M059J (cell line): ENCODE measurements at places on chromosomes 16 and 17. TPM values are rescaled to one million over a fixed set of nuclear protein-coding genes. Genes with fewer than 3 reads are reported as not detected.

- no peak for DNase-seq
These were observed 11.6 kb upstream of the CMIP start for GRCh38 chr16:81432937-81433557.

SDR42E1 gene
- 0.64 and 1.3 TPM in 2 replicates for total RNA-seq

PRSS21 gene
- not detected in 2 replicates for total RNA-seq

DNA sequence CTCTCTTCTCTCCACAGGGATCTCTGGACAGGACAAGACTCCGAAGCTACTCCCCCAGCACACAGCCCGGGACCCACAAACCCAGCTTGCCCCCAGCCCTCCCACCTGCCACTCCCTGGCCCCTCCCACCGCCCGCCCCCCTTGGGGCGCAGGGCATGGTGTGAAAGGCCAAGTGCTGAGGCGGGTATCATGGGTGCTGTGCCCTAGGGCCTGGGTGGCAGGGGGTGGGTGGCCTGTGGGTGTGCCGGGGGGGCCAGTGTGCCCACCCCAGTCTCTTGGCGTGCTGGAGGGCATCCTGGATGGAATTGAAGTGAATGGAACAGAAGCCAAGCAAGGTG, 11.4 kb downstream of the THRA start:
- DNase-seq: no peak

- no peak for DNase-seq
These were observed 8.6 kb upstream of the LASP1NB start for GRCh38 chr17:38916771-38917170.

KRT31 gene
- total RNA-seq: not detected in 2 replicates

DNA sequence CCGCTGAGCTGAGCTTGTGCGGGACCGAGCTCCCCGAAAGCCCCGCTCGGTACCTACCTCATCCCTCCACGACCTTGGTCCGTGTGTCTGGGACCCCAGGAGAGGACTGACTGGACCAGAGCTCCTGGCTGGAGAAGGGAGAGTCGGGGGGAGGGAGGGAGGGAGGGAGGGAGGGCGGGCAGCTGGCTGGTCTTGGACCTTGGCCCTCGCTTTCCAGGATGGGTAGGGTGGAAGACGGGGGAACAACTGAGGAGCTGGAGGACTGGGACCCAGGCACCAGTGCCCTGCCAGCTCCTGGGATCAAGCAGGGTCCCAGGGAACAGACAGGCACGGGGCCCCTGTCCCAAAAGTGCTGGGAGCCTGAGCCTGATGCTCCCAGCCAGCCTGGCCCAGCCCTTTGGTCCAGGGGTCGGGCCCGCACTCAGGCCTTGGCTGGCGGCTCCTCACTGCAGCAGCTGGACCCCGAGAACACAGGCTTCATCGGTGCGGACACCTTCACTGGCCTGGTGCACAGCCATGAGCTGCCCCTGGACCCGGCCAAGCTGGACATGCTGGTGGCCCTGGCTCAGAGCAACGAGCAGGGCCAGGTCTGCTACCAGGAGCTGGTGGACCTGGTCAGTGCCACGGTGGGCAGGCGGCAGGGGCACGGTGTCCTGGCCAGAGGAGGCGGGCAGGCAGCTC, 553 bp downstream of the RHBDL1 start:
- DNase-seq: no peak

DNA sequence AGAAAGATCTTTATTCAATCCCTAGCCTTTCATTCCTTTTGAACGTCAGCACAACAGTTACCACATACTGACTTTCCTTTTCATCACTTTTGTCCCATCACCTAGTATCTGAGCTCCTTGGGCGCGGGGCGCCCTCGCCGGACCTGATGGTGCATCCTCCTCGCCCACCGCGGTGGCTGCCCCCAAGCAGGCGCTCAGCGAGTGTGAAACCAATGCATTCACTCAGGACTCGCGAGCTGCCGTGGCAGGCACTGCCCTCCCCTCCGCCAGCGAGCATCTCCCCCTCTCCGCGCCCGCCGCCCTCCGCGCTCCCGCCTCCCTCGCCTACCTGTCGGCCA, 756 bp downstream of the KLHL11 start:
- no peak for DNase-seq

- peak; percentile 66 for DNase-seq
These were observed 8.9 kb upstream of the ZNF200 start for GRCh38 chr16:3243882-3244281.

DNA sequence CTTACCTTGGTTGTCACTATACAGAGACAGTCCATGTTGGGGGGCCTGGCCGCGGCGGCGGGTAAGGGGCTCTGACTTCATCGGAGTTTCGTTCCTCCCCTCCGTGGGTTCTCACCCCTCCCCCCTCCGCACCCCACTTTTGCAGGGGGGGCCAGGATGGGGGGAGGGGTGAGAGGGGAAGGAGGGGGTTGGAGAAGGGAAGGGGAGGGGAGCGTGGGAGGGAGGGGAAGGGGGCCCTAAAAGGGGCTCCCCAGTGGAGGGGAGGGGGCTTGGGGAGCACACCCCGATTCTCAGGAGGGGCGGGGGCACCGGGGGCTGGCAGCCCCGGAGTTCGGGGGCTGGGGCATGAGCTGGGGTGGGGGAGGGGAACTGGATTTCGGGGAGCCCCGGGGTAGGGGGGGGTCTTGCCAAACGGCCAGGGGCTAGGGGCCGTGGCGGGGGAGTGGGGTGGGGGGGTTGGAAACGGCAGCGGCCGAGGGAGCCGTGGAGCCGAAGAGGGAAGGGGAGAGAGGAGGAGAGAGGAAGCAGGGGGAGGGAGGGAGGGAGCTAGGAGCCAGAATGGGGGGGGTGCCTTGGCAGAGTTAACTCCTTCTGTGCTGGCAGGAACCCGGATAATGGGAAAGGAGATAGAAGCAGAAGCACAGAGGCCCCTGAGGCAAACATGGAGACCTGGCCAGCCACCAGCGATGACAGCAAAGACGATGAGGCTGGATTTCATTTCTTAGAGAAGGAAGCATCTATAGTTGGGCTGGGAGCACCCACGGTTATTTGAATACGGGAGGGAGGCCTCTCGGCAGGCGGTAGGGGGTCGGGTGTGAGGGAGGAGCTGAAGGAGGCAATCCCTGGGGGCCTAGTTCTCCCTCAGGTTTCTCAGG, 2.3 kb downstream of the DLG4 start:
- peak; percentile 54 for DNase-seq

GRCh38 chr16:27164352-27164751, 39.0 kb upstream of the KDM8 start:
- no peak for DNase-seq

FXR2 gene
- 28.3 and 51.7 TPM in 2 replicates for total RNA-seq

HBA1 gene
- not detected in 2 replicates for total RNA-seq

GRCh38 chr16:49411121-49411970, 37.7 kb downstream of the C16orf78 start:
- DNase-seq: no peak

- DNase-seq: no peak
These were observed 2.7 kb downstream of the CBFA2T3 start for GRCh38 chr16:88974080-88974915.

DNA sequence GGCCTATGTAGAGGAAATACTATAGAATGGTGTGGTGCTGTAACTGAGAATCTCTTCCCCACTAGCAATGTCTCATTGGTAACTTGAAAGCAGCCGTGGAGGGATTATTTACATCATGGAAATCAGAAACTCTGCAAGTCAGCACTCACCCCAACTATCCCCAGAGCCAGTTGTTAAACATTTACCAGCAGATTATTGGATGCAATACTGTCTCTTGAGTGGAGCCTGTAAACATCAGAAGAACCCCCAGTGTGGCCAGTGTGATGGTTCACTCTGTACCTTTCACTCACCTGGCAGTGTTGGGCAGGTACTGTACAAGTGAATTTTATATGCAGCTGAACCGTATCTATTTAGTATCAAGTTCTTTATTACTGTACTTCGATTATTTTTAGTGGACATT, 299.8 kb upstream of the SALL1 start:
- no peak for DNase-seq

DNA sequence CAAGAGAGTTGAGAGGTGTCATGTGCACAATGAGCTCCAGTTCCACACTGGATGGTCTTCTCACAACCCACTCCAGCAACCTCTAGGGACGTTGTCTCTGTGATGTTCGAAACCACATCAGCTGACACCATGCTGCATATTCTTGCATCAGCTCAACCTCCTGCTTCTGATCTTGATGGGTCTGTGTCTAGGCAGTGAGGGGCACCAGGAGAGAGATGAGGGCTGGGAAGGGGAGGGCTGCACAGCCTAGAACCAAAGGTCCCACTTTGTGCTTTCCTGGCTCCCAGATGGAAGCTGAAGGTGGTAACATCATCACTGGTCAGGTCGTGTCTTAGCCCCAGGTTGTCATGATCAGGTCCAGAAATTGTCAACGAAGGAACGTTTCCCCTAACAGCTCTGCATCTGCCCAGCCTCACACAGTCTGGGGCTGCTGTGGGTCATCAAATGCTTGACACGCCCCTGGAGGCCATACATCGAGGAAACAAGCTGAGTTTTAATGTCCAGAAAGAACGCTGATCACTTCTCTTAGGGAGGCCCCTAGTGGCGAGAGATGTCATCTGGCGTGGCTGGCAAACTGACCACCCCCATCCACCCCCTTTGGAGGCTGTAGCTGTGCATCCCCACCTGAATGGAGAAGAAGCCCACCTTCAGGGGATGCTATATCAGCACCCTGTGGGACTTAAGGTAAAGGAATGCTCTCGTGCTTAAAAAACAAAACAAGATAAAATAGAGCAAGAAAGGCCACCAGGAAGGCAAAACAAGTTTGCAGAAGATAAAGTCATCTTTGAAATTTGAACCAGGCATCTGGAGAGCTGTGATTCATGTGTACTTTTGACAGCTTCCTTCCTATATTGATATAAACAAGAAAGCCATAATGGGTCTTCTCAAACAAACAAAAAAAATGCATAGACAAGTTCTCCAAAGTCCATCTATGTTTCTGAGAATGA, 58.3 kb downstream of the WIPI1 start:
- peak; percentile 63 for DNase-seq

DNA sequence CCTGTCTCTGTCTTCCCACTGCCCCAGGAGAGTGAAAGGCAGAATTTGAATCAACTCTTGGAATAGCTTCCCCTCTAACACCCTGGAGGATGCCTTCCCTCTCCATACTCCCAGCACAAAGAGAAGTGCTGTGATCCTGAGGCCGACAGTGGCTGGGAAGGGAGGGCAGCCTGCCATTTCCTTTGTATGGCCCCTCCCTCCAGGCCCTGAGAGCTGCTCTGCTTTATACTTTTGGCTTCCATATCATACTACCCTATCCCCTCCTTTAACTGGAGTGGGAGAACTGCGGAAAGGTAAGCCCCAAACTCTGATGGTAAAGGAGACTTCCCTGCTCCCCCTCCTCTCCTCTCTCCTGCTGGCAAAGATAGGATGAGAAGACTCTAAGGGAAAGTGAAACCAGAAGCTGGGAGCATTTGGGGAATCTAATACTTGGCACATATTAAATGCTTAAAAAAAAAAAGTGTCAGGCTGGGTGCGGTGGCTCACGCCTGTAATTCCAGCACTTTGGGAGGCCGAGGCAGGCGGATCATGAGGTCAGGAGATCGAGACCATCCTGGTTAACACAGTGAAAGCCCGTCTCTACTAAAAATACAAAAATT, 4.1 kb upstream of the MED24 start:
- DNase-seq: peak; percentile 49

SLC16A6 gene
- 0.20 and 2.6 TPM in 2 replicates for total RNA-seq

HIGD1B gene
- not detected in 2 replicates for total RNA-seq

DNA sequence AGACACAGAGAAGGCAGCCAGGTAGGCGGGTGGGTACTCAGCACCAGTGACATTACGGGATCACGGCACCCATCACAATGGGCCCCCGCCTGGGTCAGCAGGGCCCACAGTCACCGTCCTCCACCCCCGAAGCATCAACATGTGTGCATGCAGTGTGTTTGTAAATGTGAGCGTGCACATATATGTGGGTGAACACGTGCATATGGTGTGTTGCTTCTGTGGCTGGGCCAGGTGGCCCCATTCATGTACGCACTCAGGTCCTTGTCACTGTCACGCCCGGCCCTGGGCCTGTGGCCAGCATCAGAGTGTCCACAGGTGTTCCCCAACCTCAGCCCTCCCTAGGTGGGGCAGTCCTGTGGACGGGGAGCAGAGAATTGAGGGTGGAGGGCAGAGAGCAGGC, 37.1 kb downstream of the TNFRSF13B start:
- no peak for DNase-seq

FBXW10 gene
- total RNA-seq: 0.07 TPM in 1 of 2 replicates, not detected in the other

DNA sequence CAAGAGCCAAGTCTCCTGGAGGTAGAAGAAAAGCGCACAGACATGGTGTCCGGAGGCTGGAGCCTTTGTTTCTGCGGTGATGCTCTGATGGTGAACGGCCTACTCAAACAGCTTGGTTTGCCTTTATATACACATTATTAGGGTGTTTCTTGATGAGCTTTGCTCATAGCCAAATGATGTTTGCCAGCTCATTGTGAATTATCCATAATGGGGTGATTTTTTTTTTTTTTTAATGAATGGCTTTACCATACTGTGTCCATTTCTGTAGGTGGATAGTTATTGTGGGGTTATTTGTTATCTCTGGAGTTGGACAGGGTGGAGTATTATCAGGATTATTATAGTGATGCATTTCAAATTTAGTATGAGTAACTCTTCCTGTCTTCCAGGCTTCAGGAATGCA, at the start of gene KRT27:
KRT27 (minus strand) TSS at position 101 of the 400 bp plus-strand sequence; CDS start at position 44, 57 bp downstream.
- DNase-seq: no peak

GRCh38 chr17:53924530-53925455, 102.1 kb downstream of the KIF2B start:
- DNase-seq: no peak

GRCh38 chr16:1887711-1888354, 15.9 kb upstream of the MEIOB start:
- no peak for DNase-seq

CCL4L2 gene
- not detected in 2 replicates for total RNA-seq

TNRC6C gene
- 2.8 and 3.2 TPM in 2 replicates for total RNA-seq

GRCh38 chr16:49754495-49755312, 101.2 kb downstream of the ZNF423 start:
- DNase-seq: peak; percentile 58

GRCh38 chr16:35752012-35752772, 2292.8 kb downstream of the TP53TG3F start:
- DNase-seq: no peak

- peak; percentile 70 for DNase-seq
These were observed 14.4 kb downstream of the TTC19 start for GRCh38 chr17:16013943-16014407.

GRCh38 chr16:8919089-8919933, 37.2 kb downstream of the LITAFD start:
- no peak for DNase-seq

- DNase-seq: no peak
These were observed 775 bp upstream of the PAGR1 start for GRCh38 chr16:29815032-29815721.

TPSG1 gene
- not detected in 2 replicates for total RNA-seq

- DNase-seq: no peak
These were observed 108.8 kb upstream of the HLF start for GRCh38 chr17:55155856-55156560.

- DNase-seq: peak; percentile 8
These were observed 35.4 kb downstream of the CDRT15 start for GRCh38 chr17:14201021-14201987.

GRCh38 chr16:58958749-58959148, 224.6 kb upstream of the GOT2 start:
- no peak for DNase-seq
